ENCODE measurements at places on chromosomes 7 and 10.
A peak's percentile ranks its signal among the peaks of the same experiment; 100 is the strongest.

- no peak for DNase-seq
Measured at GRCh38 chr10:104316321-104317099, 21.8 kb downstream of the ITPRIP start.

DNA sequence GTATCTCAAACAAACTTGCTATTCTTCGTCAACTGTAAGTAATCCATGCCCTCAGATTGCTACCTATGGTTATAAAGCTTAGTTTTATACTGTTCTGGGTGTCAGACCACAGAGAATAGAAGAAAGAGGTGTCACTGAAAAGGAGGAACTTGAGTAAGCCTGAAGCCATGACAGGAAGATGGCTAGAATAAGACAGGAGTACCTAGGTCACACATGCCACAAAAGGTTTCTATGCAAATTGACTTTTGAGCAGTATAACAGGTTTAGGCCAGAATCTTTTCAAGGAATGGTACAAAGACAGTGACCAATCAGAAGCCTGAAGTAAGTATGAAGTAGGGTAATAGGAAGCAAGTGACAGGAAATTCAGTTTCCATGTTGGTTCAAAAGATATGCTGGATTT lies 23.5 kb downstream of the FBXW4 start:
- no peak for DNase-seq

GRCh38 chr7:153245809-153246208 lies 486.3 kb downstream of the ACTR3B start:
- no peak for DNase-seq

DNA sequence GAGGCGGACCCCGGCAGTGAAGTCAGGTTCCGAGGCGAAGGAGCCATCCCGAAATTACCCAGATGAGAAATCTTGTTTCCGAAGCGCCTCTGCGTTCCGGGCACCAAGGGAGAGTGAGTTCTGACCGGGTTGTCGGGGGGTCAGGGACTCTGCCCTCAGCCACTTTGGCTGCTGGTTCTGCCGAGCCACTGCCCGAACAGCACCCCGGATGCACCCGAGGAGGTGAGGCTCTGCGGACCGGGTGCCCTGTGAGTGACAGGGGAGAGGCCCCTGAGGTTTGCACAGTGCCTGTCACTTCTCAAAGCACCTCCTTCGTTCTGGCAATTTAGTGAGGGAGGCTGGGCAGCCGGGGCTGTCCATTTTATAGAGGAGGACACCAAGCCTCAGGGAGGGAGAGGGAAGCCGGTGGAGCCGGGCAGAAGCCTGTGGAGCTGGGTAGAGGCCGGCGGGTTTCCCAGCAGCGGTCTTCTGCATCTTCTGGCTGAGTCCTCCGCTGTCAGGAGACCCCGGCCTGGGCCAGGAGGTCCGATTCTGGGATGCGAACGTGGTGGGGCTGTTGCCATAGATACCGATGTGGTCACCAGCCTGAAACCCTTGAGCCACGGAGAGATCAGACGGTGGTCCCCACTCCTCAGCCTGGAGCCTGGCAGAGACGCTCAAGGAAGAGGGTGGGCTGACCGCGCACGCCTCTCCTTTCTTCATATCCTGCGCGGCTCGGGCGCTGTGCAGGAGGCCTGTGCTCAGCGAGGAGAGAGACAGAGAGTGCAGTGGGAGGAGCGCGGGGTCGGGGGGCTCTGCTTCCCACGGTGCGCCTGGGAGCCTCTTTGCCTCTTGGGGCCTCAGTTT lies 18.9 kb upstream of the SHH start:
- DNase-seq: no peak

DNA sequence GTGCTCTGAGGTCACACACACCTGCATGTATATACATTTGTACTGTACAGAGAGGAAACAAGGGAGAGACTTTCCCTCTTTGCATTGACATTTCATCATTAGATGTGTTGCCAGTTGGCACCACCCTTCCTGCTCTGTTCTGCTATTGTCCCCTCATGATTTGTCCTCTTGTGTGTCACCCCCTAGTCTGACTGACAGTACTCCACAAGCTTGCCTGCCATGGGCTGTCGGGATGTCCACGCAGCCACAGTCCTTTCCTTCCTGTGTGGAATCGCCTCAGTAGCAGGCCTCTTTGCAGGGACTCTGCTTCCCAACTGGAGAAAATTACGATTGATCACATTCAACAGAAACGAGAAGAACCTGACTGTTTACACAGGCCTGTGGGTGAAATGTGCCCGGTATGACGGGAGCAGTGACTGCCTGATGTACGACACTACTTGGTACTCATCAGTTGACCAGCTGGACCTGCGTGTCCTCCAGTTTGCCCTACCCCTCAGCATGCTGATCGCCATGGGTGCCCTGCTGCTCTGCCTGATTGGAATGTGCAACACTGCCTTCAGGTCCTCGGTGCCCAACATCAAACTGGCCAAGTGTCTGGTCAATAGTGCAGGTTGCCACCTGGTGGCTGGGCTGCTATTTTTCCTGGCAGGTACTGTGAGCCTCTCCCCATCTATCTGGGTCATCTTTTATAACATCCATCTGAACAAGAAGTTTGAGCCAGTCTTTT lies 9.4 kb downstream of the CLDN12 start:
- no peak for DNase-seq

DNA sequence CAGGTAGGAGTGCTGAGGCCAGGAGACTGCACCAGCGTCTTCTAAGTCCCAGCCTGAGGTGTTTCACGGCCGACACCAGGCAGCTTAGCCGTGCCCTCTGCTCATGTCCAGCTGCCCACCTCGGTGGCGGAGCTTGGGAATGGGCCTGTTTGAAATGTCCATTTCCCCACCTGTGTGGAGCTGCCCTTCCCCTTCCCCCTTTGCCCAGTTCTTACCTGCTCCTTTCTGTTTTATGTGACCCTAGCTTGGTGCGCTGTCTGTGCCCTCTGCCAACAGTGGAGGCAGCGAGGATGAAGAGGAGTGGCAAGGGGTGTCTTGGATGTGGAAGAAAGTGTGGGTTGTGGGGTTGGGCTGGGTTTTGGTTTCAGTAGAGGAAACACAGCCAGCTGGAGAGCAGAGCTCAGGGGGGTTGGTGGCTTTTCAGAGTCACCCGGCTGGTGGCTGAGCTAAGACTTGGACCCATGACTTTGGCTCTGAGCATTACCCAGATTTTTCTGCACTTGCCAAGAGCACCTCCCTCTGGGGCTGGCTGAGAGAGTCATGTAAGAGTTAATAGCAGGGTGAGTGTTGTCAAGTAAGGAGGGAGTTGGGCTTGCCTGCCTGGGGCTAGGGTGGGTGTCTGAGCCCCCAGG lies 37.4 kb downstream of the GBX1 start:
- DNase-seq: no peak

DNA sequence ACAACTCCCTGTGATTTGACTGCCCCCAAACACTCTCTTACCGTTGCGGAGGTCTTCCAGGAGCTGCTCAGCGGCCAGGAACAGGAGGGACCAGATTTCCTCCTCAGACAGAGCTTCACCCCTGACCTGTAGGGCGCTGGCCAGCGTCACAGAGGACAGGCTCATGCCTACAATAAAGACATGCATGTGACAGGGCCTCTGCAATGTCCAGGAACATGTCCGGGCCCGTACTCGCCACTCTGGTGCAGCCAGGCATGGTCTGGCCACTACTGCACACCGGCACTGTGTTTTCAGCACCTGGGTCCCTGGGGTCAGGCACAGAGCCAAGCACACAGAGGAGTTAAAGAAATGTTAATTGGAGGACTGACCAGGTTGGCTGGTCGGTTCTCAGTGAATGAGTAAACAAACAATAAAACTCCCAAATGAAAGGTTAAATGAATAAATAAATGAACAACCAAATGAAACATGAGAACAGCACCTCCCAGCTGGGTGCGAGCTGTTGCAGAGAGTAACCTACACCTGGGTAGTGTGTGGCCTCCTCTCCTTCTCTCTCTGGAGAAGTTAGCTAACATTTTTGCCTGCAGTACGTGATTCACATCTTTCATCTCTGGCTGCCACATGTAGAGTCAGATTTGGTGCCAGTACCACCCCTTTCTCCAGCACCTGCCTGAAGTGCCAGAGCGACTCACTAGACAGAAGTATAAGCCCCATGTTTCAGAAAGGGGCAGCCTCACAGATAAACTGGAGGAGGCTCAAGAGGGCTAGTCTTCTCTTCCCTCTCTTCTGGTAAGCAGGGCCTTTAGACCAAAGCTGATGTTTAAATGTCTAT lies 22.8 kb downstream of the FRMPD2 start:
- DNase-seq: peak; percentile 27

- DNase-seq: peak; percentile 9
Measured at GRCh38 chr7:94182066-94182465, 177.9 kb upstream of the BET1 start.

DNA sequence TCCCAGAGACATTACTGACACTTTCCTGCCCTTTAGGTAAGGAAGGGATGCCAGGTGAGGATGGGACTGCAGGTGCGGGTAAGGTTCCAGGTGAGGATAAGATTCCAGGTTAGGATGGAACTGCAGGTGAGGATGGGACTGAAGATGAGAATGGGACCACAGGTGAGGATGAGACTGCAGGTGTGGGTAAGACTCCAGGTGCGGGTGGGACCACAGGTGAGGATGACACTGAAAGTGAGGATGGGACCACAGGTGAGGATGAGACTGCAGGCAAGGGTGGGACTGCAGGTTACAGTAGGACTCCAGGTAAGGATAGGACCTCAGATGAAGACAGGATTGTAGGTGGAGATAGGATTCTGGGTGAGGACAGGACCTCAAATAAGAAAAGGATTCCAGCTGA lies 322.3 kb downstream of the WDR37 start:
- DNase-seq: no peak

DNA sequence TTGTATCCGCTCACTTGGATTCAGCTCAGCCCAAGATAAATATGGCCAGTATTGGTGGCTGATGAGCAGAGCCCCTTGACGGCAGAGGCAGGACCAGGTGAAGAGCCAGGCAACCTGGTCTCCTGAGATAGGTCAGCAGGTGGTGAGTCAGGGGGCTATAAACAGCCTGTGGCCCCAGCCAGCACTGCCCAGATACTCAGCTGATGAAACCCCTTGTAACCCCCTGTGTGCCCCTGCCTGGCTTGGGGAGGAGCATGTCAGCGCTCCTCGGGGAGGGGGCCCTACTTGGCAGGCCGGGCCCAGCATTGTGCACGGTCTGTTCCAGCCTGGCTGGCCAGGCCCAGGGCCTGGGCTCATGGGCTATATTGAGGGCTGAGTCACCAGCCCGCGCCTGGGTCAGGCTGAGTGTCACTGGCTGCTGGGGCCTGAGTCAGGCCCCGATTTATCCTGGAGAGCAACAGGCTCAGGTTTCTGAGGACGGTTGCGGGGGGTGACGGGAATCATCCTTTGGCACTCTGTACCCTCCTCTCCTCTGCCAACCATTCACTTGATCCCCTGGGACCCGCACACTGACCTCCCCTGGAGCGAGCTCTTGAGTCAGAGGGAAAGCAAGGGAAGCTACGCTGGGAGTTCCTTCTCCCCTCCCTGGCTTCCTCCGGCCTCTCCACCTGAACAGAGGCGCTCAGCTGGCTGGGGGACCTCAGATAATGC lies 2.8 kb upstream of the FLNC start:
- DNase-seq: peak; percentile 55

GRCh38 chr10:30436191-30436611 lies 2.2 kb downstream of the MAP3K8 start:
- peak; percentile 60 for DNase-seq

DNA sequence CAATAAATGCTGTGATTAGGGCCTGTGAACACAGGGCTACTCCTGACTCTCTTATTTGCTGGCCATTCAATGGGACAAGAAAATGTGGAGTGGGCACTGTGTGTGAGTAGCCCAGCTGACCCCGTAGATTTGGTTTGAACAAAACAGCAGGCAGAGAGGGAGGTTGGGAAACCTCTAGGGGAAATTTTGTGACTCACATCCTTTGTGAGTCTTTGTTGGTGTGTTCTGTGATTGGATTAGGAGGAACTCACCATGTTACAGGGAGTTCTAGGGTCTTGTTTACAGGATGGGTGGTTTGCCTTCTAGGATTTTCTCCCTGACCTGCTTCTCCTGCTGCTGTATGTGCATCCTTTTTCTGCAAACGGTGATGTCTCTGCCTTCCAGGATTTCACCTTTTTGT lies 128.3 kb upstream of the MKI67 start:
- no peak for DNase-seq

GRCh38 chr7:74012842-74013249 lies 15.1 kb upstream of the ELN start:
- peak; percentile 60 for DNase-seq

GRCh38 chr10:30855131-30855530 lies 176.5 kb downstream of the ZNF438 start:
- DNase-seq: no peak

DNA sequence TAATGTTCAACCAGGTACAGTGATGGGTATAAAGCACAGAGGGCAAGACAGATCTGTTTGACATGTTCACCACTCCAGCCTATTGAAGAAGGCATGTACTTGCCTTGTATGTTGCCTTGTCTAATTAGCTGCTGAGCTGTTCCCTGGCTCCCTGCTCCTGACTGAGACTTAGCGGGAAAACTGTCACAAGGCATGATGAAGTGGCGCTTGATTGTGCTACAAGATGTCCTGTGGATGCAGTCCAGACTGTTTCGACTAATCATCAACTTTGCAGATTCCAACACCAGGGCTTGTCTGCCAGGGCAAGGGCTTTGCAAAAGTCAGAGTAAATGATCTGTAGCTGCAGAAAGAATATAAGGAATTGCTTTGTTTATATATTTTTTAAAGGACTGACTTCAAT lies 136.2 kb upstream of the NRBF2 start:
- DNase-seq: no peak

DNA sequence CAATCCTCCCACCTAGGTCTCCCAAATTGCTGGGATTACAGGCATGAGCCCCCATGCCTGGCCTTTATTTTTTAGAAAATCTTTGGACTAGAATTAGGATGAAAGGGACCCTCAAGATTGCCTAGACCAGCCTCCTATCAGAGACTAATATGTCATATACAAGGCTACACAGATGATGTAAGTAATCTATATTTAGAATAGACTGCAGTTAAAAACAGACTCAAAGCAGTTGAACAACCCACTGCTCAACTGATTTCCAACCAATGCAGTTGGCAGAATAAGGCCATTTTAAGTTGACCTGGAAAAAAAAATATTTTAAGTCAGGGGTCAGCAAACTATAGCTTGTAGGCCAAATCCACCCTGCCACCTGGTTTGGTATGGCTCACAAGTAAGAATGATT lies 27.7 kb downstream of the PSPH start:
- DNase-seq: no peak

DNA sequence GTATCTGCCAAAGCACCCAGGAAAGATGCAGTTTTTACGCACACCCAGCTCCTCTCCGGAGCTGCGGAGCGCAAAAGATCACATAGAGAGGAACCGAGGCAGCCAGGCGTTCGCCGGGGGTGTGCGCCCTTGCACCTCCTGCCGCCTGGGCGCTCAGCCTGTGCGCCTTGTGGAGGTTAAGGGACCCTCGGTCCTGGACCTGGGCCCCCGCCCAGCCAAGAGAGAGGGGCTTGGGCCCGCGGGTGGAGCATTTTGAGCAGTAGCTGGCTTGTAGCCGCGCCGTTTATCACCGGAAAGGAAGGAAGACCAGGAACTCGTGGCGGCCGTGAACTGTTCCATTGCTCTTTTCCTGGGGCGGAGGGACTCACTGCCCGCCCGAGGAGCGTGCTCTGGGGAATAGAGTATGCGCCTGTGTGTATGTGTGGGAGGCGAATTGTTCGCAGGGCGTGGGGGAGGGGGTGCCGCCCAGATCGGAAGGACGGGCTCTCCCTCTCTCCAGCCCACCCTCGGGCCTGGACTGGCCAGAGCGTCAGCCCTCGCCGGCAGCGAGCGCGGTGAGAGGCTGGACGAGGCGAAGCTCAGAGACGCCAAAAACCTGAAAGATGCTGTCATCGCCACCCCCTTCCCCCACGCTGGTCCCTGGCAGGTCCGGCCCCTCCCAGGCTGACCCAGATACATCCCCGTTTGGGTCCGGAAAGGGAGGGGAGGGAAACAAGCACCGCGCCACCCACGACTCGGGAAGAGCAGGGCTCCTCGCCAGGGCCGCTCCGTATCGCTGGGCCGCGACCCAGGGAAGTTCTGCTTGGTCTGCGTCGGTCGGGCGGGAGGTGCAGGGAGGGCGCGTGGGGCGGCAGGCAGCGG lies 1.2 kb upstream of the WNT2 start:
- DNase-seq: no peak

All from PC-9 (cell line).